ENCODE measurements at places on chromosomes 3 and 15. TPM values are rescaled to one million over a fixed set of nuclear protein-coding genes. Genes with fewer than 3 reads are reported as not detected.

GOLGA8K gene
- not detected for total RNA-seq

CD86 gene
- total RNA-seq: not detected

FBXL22 gene
- 0.58 TPM for total RNA-seq

GABRR3 gene
- not detected for total RNA-seq

ACKR4 gene
- total RNA-seq: 6.8 TPM

Data from regular cardiac myocyte (primary cell).